ENCODE measurements at places on chromosomes 4 and X.
A peak's percentile ranks its signal among the peaks of the same experiment; 100 is the strongest.

- no peak for DNase-seq
These were observed 51.0 kb downstream of the ATXN3L start for GRCh38 chrX:13268874-13269273.

DNA sequence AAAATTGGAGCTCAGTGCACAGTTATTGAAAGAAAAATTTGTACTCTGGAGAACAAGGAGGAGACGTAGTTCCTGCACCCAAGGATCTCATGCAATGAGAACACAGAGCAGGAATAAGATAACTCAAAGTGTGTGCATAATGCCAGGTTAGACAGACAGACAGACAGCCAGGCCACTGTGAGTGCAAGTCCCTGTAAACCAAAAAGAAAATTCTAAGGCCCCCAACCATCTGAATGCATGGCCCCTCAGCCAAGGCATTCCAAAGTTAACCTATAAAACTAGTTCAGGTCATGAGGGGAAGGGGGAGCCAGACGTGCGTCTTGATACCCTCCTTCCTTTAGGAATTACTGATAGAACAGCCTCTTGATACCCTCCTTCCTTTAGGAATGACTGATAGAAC is 94.5 kb upstream of the ENPP6 start:
- DNase-seq: no peak

- no peak for DNase-seq
These were observed 512.0 kb upstream of the FAT1 start for GRCh38 chr4:187235456-187236170.

DNA sequence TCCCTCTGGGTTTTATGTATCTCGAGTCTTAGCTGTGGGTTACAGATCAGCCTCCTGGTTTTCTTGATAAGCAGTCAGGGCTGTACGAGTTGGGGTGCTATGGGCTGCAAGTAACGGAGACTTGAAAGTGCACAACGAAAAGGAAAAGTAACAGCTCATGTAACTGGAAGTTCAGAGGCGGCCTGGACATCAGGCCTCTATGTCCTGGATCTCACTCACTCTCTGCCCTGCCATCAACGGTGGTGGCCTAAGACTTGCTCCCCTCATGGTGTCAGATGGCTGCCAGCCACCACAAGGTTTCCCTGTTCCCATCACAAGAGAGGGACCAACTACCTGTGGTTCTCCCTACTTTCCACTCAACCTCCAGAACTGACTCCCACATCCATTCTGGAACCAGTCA is 4.8 kb downstream of the PPP2R2C start:
- DNase-seq: no peak

GRCh38 chr4:180418819-180419531 is 1824.2 kb upstream of the TENM3 start:
- DNase-seq: no peak

GRCh38 chr4:165203541-165204461 is 3.6 kb upstream of the KLHL2 start:
- no peak for DNase-seq

DNA sequence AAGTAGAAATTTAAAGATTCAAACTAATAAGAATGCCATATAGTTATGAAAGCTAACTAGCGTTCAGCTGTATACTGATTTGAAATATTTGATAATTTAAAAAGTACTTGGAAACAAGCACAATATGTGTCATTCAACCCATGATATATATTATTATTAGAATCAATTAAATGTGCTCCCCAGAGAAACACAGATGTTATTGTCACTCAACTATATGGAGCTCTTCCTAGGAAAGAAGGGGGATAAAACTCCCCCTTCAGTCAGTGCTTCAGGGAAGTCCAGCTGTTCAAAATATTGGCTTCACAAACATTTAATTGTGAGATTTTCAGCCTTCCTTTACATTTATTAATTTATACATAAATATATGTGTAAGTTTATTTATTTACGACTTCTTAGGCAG is 135.9 kb downstream of the SLC4A4 start:
- DNase-seq: no peak

DNA sequence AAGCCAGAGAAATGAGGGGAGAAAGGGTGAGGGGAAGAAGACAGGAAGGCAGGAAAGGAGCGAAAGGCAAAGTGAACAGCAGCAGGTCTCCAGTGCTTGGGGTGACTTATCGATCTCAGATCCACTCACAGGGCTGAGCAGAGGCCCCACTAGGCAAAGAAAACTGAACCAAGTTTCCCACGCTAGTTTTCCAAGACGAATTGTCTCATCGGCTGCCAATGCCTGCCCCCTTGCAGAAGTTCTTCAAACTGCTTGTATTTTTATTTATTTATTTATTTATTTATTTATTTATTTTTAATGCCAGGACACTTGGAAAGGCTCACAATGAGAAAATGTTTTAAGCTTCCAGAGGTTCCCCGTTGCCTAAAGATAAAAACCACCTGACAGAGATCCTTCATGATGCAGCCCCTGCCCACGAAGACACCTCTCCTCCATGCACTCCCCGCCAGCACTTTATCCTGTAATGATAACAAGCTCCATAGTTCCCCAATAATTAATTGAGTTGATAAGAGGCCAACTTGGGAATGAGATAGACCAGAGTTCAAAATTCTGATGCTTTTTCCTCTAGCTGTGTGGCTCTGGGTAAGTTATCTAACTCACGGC is 43.2 kb downstream of the QDPR start:
- peak; percentile 10 for DNase-seq

GRCh38 chr4:592825-593520 is 16.9 kb upstream of the TMEM271 start:
- no peak for DNase-seq

DNA sequence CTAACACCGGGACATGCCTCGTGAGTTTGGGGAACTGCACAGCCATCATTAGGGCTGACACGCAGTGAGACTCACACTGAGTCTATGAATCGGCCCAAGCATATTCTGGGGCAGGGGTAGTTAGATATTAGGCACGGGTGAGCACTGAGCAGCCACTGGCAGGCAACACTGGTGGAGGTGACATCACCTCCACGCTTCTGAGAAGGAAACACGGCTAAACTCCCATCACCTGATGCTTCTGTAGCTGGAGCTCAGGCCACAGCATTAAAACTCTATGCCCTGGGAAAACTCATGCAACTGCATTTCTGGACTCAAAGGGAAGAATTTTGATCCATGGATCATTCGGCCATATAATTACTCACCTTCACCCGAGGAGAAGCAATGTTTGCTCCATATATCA is 100.8 kb upstream of the OTUD4 start:
- DNase-seq: no peak

GRCh38 chr4:136319789-136320464 is 1212.4 kb downstream of the PCDH18 start:
- no peak for DNase-seq

DNA sequence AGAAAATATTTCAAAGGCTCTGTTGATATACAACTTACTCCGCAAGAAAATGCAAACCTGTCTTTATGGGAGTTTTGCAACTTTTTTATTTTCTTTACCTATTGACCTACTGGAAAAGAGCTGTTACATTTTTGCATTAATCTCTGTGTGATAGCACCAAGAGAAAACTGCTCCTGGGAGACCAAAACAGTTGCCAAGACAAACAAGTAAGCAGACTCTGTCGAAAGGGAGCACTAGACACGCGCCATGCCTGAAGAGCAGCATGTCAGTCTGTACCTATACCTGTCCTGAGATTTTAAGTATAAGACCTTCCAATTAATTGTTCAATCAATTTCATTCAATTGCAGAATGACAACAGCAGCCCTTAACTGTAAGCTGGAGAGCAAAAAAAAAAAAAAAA is 56.0 kb upstream of the TECRL start:
- DNase-seq: no peak

Measured in CD14-positive monocyte (primary cell).